ENCODE measurements at places on chromosomes 6 and 20.

GRCh38 chr6:156390621-156391020 is 386.6 kb upstream of the ARID1B start:
- no peaks in the 10 kb centered on the region for H3K27me3 ChIP-seq
- no peak for DNase-seq
- H3K4me1 ChIP-seq = no peaks in the 10 kb centered on the region
- H3K27ac ChIP-seq = no peak overlapping the region
- no peak overlapping the region for H3K4me3 ChIP-seq
- no peaks in the 10 kb centered on the region for H3K36me3 ChIP-seq

DNA sequence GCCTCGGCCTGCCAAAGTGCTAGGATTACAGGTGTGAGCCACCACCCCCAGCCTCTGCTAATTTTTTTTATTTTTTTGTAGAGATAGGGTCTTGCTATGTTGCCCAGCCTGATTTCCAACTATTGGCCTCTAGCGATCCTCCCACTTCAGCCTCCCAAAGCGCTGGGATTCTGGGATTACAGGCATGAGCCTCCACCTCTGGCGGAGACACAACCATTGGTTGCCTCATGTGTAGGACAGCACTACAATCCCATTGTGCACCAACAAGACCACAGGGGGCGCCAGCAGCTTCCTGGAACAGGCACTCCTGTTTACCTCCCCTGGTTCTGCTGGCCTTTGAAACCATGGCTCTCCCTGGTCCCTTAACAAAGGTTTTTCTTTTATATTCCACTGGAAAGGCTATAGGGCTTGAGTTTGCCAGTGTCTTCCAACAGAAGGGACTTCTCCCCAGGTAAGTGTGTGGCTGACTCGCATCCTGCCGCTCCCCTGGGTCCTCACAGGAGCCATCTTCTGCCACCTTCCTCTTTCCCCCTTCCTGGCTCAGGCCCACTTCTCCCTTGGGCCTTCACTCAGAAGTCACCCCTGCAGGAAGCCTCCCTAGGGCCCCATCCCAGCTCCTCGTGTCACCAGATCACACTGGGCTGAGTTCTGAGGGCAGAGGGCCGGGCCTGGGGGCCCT is 39.2 kb upstream of the TLDC2 start:
- H3K4me3 ChIP-seq = no peak overlapping the region
- no peaks in the 10 kb centered on the region for H3K27me3 ChIP-seq
- DNase-seq = peak; percentile 79
- H3K27ac ChIP-seq = peak overlapping the region; percentile 47
- peaks cover 13% of the 10 kb centered on the region for H3K36me3 ChIP-seq

DNA sequence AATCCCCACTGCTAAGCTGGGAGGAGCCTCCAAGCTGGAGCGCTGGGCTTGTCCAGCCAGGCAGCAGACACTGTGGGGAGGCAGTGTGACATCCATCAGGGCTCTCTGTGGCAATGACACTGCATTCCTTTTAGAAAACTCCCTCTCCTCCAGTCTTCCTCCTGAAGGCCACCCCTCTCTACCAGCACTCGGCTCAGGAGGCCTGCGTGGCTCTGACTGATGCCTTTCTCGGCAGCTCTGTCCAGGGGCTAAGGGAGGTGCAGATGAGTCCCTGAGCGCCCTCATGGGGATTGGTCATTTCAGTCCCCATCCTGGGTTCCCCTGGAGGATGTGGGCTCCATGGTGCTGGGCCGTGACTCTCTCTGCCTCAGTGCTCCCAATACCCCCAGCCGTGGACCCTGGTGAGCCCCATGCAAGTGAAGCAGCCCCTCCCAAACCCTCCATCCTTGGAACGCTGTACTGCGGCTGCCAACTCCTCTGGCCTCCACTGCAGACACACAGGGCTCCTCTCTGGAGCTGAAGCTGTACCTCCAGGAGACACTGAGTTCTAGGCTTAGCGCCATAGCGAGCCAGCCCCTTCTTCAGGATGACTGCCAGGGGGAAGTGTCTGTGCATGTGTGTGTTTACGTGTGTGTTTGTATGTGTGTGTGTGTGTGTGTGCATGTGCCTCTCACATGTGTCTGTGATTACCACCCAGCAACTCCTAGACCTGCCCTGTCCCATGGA is 209.6 kb downstream of the ERMARD start:
- peaks cover 20% of the 10 kb centered on the region for H3K27me3 ChIP-seq
- H3K4me3 ChIP-seq = no peak overlapping the region
- DNase-seq = peak; percentile 56
- no peak overlapping the region for H3K27ac ChIP-seq

GRCh38 chr6:3109761-3110160 is 8.8 kb upstream of the BPHL start:
- no peaks in the 10 kb centered on the region for H3K27me3 ChIP-seq
- H3K4me1 ChIP-seq = no peaks in the 10 kb centered on the region
- peaks cover 100% of the 10 kb centered on the region for H3K36me3 ChIP-seq

DNA sequence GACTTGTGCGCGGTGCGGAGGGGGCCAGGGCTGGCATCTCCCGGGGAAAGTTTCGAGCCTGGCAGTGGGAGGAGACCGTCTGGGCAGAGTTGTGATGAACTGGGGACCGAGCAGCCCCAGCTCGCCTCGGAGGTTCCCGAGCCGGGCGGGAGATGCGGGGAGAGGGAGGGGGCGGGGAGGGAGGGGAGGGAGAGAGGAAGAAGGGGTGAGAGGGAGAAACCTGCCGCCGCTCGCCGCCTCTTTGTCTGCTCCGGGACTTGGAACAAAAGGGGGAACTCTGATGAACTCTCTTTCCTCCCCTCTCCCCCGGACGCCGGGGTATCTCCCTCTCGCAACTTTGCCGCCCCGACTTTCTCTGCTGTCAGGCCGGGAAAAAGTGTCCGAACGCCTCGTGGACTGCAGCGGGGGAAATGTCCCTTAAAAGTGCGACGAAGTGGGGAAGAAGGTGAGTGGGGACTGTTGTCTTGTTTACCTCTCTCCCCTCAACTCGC is 72.7 kb downstream of the SOX4 start:
- peaks cover 28% of the 10 kb centered on the region for H3K4me1 ChIP-seq
- H3K27ac ChIP-seq = peak overlapping the region; percentile 42
- peak overlapping the region; percentile 56 for H3K4me3 ChIP-seq
- H3K27me3 ChIP-seq = peaks cover 34% of the 10 kb centered on the region
- no peaks in the 10 kb centered on the region for H3K36me3 ChIP-seq

GRCh38 chr6:2793534-2794151 is 28.4 kb downstream of the WRNIP1 start:
- peak overlapping the region; percentile 68 for H3K27ac ChIP-seq
- no peaks in the 10 kb centered on the region for H3K36me3 ChIP-seq
- H3K27me3 ChIP-seq = no peaks in the 10 kb centered on the region
- no peak for DNase-seq

DNA sequence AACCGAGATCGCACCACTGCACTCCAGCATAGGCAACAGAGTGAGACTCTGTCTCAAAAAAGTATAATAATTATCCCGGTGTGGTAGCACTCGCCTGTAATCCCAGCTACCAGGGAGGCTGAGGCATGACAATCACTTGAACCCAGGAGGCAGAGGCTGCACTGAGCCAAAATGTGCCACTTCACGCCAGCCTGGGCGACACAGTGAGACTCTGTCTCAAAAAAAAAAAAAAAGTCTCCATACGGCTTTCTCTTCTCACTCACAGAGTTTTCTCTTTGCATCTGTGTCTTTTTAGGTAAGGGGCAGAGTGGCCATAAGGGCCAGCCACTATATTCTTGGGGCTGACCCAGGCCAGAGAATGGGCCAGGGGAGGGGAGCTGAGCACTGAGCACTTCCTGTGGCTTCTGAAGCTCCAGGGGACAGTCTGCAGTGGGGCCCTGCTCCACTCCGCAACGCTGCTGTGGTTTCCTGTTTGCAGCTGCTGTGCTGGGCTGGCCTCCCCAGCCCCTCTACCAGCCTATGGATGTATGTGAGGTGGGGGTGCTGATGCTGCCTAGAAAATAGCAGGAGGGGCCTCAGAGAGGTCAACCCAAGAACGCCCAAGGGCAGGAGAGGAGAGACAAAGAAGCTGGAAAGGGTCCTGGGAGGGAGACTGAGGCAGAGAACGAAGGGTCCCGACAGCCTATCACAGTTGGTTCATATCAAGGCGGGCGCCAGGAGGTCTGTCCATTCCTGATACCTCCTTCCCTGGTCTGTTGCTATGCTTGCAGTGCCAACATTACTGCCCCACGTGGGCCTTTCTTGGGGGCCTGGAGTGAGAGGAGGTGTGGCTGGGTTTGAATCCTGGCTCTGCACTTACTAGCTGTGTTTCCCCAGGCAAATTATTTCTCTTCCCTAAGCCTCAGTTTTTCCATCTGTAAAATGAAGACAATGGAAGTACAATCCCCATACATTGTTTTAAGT is 16.0 kb downstream of the SLA2 start:
- no peak overlapping the region for H3K4me3 ChIP-seq
- no peaks in the 10 kb centered on the region for H3K4me1 ChIP-seq
- no peak for DNase-seq
- H3K27ac ChIP-seq = no peak overlapping the region

- DNase-seq = no peak
- peak overlapping the region; percentile 40 for H3K27ac ChIP-seq
- H3K27me3 ChIP-seq = no peaks in the 10 kb centered on the region
- H3K36me3 ChIP-seq = no peaks in the 10 kb centered on the region
- no peak overlapping the region for H3K4me3 ChIP-seq
- H3K4me1 ChIP-seq = no peaks in the 10 kb centered on the region
Observed at GRCh38 chr6:129141499-129141898, 258.6 kb downstream of the LAMA2 start.

DNA sequence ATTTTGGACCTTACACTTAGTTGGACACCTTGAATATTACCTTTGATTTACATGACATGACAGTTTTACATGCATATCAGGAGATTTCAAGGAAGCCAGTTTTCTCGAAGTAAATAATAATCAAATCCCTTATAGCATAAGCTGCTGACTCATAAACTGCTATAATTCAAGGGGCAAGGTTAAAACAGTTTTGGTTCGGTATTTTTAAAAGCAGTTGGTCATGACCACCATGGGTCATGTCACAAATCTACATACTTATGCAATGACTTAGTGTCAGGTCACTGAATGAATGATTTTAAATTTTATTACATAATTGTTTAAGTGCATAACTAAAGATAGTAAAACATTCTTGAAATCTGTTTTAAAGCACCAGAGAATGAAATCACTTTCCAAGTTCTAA is 158.0 kb downstream of the DST start:
- H3K27ac ChIP-seq = no peak overlapping the region
- H3K4me1 ChIP-seq = no peaks in the 10 kb centered on the region
- H3K27me3 ChIP-seq = no peaks in the 10 kb centered on the region
- DNase-seq = no peak
- H3K36me3 ChIP-seq = peaks cover 81% of the 10 kb centered on the region

GRCh38 chr6:116799945-116800344 is 28.9 kb downstream of the GPRC6A start:
- no peaks in the 10 kb centered on the region for H3K27me3 ChIP-seq
- DNase-seq = no peak
- H3K36me3 ChIP-seq = no peaks in the 10 kb centered on the region
- no peak overlapping the region for H3K27ac ChIP-seq
- no peak overlapping the region for H3K4me3 ChIP-seq

DNA sequence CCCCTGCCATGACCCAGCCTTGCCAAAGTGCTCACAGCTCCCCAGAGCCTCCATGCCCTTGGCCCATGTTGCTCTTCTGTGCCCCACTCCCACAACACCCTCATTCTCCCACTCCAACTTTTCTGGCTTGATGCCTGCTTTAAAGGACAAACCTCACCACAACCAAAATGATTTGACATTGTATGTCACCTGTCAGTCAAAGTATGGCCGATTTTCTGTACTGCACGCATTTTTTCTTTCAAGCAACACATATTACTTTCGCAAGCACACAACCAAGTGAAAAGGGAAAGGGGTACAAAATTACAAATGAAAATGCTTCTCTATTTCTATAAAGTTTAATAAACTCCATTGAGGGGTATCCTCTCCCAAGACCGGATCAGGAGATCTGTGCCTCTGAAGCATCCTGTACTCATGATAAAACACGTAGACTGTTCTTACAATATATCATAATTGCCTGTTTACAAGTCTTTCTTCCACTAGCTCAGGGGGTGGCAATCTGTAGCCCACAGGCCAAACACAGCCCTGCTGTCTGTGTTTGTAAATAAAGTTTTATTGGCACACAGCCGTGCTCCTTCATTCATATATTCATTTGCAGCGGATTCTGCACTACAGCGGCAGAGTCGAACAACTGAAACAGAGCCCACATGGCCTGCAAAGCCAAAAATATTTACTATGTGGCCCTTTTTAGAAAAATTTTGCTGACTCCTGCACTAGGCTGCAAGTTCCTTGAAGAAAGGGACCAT is 32.5 kb downstream of the SLC22A23 start:
- DNase-seq = no peak
- no peak overlapping the region for H3K27ac ChIP-seq
- H3K4me1 ChIP-seq = no peaks in the 10 kb centered on the region
- no peaks in the 10 kb centered on the region for H3K27me3 ChIP-seq
- H3K4me3 ChIP-seq = no peak overlapping the region

- no peaks in the 10 kb centered on the region for H3K27me3 ChIP-seq
- DNase-seq = no peak
- no peaks in the 10 kb centered on the region for H3K36me3 ChIP-seq
- H3K4me1 ChIP-seq = no peaks in the 10 kb centered on the region
- H3K4me3 ChIP-seq = no peak overlapping the region
Observed at GRCh38 chr20:17262786-17263185, 35.9 kb downstream of the PCSK2 start.

DNA sequence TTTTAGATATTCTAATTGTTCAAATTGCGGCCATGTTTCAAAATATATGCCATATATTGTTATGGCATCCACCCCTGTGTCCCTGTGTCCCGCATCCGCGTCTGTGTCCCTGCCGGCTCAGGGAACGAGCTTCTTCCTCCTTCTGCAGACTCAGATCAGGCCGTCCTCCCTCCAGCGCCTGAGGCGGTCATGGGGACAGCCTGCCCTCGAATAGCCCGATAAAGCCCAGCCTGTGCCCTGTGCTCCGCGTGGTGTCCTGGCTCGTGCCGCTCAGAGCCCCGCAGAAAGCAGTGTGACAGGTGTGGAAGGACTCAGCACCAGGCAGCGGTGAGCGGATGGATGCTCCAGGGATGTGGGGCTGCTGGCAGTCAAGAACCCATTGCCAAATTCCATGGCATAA is 663.4 kb upstream of the DEFB115 start:
- H3K27ac ChIP-seq = no peak overlapping the region
- H3K36me3 ChIP-seq = no peaks in the 10 kb centered on the region
- no peak for DNase-seq
- no peaks in the 10 kb centered on the region for H3K4me1 ChIP-seq
- no peaks in the 10 kb centered on the region for H3K27me3 ChIP-seq
- no peak overlapping the region for H3K4me3 ChIP-seq

DNA sequence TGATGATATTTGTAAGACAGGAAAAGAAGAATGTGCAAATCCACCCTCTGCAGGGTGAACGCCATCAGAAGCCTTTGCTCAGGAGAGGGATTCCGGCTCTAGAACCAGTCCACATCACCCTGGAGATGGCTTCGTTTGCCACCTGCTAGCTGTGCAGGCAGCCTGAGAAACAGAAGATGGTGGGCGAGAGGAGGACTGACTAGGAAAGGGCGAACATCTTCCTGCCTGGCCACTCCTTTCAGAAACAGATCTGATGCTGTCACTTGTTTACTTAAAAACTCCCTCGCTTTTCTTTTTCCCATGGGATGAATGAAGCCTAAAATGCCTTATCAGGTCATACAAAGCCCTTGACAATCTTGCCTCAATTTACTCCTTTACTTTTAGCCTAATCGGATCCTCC is 1.2 kb downstream of the PTPRA start:
- peaks cover 34% of the 10 kb centered on the region for H3K4me1 ChIP-seq
- H3K27me3 ChIP-seq = no peaks in the 10 kb centered on the region
- DNase-seq = no peak
- H3K36me3 ChIP-seq = no peaks in the 10 kb centered on the region
- H3K27ac ChIP-seq = no peak overlapping the region
- H3K4me3 ChIP-seq = peak overlapping the region; percentile 76

Measured in upper lobe of right lung (tissue), 1 donor.